ENCODE measurements at places on chromosomes 4 and X.

DNA sequence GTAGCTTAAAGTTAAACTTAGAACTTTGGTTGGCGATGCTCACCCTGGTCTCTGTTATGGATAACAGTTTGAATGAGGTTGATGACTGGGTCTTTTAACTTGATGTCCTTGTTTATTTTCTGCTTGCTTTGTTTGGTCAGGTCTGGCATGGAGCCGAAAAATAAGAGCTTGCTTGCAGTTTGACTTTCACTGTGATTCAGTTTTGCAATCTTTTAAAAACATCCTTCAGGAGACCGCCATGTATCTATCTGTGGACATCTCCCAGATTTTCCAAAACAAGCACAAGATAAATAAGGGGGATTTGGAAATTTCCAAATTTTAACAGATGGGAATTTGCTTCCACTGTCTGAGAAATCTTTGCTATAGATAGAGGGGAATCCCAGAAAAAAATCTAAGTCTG lies 246.7 kb downstream of the PALLD start:
- no peak for DNase-seq

- no peak for DNase-seq
Measured at GRCh38 chr4:86968547-86968946, 33.7 kb downstream of the AFF1 start.

DNA sequence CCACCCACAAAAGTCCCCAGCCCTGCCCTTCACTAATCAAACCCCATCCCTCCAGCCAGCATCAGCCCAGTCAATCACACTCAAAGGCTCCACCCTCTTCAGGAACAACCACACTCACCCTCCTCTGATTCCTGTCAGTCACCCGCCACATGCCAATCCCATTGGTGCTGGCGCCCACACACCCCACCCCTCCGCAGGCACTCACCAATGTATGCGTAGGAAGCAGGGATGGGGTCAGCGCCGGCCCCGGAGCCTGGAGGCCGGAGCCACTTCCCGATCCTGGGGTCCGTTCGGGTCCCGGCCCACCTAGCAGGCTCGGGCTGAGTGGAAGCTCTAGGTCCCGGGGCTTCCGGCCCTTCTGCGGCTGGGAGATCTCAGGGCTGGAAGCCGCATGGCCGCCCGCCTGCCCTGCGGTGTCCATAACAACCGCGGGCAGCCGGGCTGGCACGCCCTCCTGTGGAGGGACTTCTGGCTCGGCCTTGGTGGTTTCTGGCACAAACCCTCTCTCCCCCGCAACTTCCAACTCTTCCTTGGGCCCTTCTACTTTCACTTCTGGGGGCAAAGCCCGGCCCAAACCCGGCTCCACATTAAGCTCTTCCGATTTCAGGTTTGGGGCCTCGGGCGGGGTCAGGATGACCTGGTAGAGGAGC lies 7.9 kb upstream of the CFP start:
- no peak for DNase-seq

DNA sequence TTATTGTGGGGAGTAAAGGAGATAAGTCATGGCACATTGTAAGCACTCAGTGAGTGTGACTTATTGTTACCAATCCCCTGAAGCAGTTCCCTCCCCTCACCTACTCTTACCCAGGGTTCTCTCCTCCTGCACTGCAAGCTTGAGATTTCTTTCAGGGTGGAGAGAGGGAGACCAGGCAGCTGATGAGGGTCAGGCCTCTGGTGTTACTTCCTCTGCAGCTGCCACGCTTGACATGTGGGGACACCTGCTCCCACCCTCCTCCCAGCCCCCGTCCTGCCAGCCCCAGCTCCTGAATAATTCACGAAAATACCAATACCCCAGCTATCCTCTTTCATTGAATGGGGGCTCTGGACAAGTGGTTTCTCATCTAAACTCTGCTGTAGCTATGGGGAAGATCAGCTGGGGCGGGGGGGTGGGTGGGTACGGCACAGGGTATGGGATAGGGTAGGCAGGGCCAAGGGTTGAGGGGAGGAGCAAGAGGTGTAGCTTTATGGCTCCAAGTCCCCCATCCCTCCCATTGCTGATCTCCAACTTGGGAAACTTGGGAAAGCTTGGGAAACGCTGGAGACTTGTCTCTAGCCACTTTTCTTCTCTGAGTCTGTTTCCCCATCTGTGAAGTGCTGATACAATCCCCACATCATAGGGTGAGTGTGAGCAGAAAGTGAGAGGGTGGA lies 148.5 kb upstream of the PJA1 start:
- DNase-seq: no peak

GRCh38 chrX:95076449-95076848 lies 1402.4 kb downstream of the FAM133A start:
- DNase-seq: no peak

DNA sequence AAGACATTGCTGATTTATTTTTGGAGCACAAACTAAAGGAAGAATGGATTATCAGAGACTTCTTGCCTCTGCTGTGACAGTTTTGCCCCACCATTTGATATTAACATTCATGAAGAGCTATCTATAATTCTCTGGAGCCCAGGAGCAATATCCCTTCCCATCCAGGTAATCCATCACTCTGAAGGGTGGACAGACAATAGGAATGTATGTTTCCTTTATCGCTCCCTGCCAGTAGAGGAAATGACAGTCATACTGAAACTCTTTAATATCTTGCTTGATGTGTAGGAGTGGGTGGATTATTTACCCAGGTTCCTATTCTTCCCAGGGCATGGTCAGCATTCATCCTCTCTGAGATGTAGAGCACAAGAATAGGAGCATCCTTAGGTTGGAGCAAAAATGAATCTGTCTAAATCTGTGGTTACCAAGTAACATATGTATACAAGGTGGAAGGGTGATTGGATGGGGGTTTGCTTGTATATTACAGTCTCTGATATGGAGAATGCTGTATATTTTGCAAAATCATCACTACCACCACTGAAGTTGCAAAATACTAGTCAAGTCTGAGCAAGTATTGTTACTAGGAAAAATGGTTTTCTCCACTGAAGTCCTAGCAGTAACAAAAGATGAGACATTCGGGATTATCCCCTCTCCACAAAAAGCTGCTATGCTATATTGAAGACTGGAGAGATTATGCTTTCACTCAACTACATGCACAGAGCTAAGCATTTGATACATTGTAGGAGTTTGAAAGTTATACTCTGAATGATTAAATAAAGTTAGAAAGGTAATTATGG lies 151.6 kb downstream of the CBLL2 start:
- DNase-seq: no peak

DNA sequence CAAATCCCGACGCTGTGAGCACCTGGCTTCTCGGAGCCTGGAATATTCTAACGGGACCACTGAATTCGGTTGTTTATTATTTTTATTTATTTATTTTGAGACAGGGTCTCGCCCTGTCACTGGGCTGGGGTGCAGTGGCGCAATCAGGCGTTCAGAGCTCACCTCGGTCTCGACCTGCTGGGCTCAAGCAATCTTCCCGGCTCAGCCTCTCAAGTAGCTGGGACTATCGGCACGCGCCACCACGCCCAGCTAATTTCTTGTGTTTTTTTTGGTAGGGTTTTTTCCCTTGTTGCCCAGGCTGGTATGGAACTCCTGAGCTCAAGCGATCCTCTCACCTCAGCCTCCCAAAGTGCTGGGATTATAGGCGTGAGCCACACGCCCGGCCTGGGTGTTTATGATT lies 21.5 kb upstream of the S100P start:
- DNase-seq: no peak

GRCh38 chr4:155072417-155072816 lies 136.0 kb upstream of the NPY2R start:
- DNase-seq: no peak

- peak; percentile 5 for DNase-seq
Measured at GRCh38 chr4:5478697-5479096, 229.7 kb downstream of the EVC2 start.

GRCh38 chr4:145520172-145520571 lies 38.5 kb downstream of the SMAD1 start:
- no peak for DNase-seq

GRCh38 chr4:183390374-183390773 lies 54.1 kb upstream of the CDKN2AIP start:
- no peak for DNase-seq

- no peak for DNase-seq
Measured at GRCh38 chrX:84165711-84166110, 22.3 kb downstream of the RPS6KA6 start.

DNA sequence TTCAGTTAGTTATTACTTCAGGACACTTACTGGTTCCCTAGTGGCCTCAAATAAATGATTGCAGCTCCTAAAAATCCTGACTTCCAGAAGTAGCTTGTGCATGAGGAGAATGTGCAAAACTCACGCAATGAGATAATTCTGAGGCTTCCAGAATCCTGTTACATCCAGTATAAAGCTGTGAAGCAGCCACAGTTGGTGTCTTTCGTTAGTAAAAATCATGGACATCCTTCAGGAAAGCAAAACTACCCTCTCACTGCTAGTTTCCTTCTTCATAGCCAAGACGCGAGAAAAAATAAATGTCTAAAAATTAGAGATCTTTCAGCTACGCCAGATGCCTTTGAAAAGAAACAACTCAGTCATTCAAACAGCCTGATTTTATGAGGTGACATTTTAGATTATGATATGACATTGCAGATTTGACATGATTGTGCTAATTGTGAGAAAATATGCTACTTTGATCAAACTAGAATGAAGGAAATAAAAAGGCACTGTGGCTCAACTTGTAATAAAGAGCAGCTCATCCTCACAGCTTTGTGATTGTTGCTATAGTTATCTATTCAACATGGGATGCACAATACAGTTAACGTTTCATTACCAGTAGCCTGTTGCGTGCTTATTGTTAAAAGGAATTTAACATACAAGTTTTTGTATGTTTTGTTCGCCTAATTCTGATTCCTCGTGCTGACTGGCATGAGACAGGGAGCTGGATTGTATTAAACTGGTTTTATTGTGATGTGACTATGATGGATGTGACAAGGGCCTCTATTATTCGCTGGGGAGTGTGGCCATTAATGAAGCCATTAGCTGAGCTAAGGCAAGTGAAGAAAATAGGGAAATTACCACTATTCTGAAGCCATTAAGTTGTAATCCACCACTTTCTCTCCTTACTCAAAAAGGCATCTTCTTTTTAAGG lies 40.5 kb downstream of the AFF2 start:
- DNase-seq: no peak

DNA sequence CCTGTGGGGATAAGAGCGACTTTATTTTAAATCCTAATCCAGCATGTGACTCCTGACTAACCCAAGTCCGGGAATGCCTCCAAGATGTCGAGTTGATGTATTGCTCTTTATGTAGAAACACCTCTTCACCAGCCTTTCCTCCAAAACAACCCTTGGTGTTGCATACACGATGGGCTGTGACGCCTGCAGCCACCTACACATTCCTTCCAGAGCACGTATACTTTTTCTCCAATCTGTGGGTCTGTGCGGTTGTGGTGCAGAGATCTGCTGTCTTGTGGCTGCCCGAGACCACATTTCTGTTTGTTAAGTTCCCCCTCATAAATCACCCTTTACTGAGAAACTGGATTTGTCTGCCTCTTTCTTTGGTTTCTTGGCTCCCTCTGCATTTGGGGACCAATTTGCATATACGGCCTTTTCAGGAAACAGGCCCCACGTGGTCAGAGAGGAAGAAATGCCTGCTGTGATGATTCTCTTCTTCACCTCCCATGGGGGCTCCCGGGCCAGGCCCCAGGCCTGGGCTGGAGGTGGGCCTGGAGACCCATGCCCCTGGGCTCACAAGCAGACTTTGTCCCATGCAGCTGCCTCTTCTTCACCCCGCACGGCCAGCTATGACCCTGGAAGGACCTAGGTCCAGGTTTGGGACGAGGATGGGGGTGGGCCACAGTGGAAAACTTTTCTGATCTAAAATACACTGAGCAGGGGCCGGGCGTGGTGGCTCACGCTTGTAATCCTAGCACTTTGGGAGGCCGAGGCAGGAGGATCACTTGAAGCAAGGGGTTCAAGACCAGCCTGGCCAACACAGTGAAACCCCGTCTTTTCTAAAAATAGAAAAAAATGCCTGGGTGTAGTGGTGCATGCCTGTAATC lies 21.4 kb upstream of the AFAP1 start:
- no peak for DNase-seq

DNA sequence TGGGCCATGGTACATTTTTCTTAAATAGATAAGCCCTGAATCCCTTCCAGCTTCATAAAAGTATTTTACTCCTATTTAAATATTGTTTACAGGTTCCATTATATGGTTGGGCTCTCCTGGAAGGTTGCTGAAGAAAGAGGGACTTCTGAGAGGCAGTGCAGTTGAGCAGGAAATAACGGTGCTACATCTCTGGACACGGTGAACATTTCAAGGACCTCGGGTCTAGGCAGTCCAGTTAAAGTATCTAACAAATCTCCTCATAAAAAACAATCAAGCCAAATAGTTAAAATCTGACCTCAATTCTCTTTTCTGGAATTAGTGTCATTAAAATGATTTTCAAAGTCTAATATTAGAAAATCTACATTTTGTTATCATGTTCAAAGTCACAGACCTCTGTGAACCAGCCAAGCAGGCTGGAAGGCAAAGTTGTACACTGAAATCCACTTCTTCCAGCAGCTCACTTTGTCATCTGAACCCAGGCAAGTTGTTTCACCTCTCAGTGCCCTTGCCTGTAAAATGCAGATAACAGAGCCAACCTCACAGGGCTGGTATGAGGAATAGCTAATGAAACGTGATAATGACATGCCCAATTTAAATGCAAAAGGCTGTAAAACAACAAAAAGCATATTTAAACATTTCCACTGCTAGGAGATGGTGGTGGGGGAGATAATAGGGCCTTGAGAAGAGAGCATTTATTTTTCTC lies 267.0 kb upstream of the KLF3 start:
- no peak for DNase-seq

- DNase-seq: no peak
Measured at GRCh38 chr4:12555011-12555410, 929.1 kb downstream of the RAB28 start.

DNA sequence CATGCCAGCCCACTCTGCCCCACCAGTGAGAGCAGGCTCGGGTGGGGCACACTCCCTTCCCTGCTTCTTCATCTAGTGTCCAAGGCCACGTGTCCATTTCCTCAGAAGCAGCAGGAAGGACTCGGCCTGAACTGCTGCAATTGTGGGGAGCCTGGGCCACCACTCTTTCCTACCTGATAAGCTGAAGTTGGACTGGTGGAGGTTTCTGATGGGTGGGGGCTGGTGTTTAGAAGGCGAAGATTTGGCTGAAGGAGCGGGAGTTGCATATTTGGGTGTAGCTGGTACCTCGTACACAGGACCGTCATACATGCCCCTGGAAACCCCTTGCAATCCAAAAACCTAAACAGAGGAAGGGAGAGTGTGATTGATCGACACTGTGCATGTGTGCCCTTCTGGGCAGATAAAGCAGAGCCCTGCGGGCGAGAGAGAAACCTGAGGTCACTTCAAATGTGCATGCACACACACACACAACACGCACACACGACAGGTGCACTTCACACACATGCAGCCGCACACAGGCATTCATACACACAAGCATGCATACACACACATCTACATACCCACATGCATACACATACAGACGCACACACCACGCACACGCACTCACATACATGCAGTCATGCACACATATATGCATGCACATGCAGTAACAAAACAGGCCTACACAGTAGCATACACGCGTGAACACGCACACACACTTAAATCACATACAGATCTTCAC lies 67.4 kb downstream of the CRMP1 start:
- DNase-seq: no peak

DNA sequence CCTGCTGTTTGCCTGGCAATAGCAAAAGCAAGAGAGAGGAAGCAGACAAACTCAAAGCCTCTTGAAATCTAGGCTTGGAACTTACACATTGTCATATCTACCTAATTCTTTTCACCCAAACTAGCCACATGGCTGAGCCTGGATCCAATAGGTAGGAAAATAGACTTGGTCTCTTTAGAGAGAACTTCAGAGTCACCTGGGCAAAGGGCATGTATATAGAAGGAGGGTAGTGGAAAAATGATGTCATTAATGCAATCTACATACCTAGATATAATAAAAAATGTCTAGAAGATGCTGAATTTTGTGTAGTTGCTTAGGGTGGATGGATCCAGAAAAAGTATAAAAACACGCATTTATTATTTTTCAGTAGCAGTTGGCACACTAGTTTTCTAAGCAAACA lies 237.0 kb upstream of the GEMIN8 start:
- DNase-seq: no peak
